Activated effector memory CD4-positive, alpha-beta T cell treated with anti-CD3 and anti-CD28 coated beads, Interleukin-2, amount 50 U/mL, for 16 hours (primary cell): ENCODE measurements at places on chromosomes 13 and 19.

DNA sequence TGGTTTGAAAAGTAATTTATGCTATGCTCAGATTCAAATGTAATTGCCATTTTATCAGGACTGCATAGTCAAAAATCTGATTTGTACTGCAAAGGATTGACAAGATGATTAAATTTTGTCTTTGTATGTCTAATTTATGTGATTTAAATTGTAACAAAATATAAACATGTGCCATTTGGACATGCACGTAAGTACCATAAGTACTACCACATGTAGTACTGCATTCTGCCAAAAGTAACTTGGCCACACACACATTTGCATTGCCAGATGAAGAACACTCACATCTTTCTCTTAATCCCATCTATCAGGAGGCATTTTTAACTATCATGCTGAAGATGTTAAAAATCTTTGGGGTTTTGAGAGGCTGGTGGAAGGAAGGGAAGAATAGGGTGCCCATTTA is 133.3 kb downstream of the KLF12 start:
- DNase-seq, result no peak

GRCh38 chr13:77516342-77516789 is 19.1 kb upstream of the SCEL start:
- DNase-seq, result no peak

DNA sequence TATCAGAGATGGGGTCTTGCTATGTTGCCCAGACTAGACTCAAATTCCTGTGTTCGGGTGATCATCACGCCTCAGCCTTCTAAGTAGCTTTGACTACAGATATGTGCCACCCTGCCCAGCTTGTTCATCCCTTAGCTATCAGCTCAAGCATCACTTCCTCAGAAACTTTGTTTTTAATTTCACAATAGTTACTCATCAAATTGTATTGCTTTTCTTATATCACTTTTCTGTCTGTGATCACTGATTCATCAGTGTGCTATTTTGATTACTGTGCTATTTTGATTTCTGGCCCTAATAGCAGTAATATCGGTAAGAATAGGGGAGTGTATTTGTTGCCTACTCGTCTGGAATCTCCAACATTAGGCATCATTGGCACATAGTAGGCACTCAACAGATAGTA is 878.6 kb upstream of the PCDH20 start:
- DNase-seq, result no peak

- no peak for DNase-seq
Measured at GRCh38 chr13:73198991-73199411, 140.2 kb downstream of the KLF5 start.

DNA sequence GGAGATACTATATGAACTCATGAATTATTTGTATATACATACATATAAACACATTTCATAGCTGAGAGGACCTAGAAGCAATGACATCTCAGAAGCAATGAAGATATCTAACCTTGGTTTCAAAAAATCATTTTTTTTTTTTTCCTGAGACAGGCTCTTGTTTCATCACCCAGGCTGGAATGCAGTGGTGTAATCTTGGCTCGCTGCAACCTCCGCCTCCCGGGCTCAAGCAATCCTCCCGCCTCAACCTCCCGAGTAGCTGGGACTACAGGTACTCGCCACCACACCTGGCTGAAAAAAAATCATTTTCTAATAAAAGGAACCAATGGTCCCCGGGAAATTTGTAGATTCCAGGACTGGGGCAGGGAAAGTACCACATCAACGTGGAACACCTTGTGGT is 4.0 kb downstream of the ZNF565 start:
- DNase-seq, result no peak

DNA sequence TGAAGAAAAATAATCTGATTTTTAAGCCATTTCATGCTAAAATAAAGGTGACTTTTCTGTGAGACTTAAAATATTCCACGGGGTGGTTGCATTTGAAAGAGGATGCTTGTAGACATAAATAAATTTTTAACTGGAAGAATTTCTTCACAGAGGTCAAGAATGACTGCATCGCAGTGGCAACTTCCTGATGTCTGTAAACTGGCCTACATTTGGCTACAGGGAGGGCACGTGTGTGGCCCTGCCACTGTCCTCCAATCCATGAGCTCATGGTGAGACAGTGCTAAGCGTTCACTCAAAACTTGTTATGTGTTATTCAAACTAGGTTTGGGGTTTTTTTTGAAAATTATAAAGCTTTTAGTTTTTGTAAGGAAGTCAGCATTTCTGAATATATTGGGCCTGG is 1089.3 kb downstream of the EFNB2 start:
- DNase-seq, result no peak

DNA sequence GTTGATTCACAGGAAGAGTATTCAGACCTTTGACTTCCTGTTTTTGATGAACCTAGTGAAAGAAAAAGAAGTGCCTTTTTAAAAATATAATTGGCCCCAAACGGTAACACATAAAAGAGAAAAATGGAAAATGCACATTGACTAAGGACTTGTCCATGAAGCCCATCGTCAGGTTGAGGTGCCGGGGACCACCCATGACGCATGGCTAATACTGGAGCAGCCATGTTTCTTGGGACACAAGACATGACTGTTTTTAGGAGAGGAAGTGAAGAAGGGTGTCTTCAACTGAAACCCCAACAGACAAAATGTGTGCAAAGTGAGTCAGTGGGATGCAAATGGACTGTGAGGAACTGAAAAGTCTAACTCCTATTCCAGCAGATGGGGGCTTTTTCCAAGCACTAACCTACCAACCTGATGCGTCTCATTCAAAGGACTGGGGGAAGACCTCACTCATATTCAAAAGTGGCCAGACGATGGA is 459.4 kb downstream of the FOXO1 start:
- DNase-seq, result no peak

GRCh38 chr19:33819506-33819879 is 22.8 kb downstream of the KCTD15 start:
- DNase-seq, result no peak

DNA sequence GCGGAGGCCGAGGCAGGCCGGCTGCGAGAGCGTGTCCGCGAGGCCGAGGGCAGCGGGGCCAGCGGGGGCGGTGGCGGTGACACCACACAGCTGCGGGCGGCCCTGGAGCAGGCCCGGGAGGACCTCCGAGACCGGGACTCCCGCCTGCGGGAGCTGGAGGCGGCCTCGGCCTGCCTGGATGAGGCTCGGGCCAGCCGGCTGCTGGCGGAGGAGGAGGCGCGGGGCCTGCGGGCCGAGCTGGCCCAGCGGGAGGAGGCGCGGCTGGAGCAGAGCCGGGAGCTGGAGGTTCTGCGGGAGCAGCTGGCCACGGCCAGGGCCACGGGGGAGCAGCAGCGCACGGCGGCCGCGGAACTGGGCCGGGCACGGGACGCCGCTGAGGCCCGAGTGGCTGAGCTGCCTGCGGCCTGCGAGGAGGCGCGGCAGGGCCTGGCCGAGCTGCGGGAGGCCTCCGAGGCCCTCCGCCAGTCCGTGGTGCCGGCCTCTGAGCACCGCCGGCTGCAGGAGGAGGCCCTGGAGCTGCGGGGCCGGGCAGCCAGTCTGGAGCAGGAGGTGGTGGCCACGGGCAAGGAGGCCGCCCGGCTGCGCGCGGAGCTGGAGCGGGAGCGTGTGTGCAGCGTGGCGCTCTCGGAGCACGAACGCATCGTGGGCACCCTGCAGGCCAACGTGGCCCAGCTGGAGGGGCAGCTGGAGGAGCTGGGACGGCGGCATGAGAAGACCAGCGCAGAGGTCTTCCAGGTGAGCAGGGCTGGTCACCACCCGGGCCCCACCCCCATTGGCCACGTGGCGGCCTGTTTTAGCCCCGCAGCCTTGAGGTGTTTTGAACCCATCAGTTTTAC is 11.7 kb upstream of the EBI3 start:
- DNase-seq, result no peak

DNA sequence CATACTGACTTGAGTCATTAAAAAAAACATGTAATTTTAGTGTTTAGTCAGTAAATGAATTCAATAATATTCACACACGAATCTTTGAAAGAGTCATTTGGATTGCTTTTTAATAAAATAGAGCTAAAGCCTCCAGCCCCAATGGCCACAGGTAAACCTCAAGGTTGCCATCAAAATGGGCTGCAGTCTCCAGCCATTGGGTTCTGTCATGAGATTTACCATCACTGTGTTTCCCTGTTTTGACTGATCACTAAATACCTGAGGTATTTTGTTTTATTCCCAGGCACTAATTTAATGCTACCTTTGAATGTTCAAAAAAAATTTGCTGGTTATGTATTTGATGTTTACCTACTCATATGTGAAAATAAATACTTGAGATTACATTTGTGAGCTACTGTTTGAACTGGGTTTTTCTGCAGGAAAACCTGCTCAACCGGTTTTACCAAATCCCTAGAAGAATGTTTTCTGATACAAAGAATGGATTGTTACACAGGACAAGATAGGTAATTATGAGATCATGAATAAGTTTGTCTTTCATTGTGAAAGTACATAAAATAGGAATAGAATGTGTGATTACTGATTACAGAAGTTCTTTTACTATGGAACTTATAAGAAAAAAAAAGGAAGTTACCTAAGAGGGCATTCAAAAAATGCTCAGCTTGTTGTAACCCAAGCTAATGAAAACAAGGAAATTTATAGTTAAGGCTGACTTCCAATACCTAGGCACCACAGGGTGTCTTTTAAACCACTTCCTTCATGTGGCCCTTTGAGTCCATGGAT is 391.3 kb downstream of the EFNB2 start:
- DNase-seq, result no peak

DNA sequence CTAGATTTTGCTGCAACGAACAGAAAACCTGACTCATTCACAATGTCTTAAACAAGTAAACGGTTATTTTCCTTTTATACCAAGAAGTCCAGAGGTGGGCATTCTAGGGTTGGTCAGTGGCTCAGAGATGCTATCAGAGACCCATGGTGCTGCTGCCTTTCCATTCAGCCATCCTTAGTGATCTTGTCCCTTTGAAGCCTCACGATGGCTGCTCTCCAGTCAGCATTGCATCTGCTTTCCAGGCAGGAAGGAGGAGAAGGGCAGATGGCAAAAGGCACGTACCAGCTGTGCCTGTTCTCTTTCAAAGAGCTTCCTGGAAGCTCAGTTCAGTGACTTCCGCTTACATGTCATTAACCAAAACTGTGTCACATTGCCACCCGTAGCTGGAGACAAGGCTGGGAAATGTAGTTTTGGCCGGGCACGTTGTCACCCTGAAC is 30.1 kb downstream of the WDFY2 start:
- DNase-seq, result peak; percentile 73

- no peak for DNase-seq
Measured at GRCh38 chr19:21921691-21922180, 85.8 kb upstream of the ZNF43 start.

DNA sequence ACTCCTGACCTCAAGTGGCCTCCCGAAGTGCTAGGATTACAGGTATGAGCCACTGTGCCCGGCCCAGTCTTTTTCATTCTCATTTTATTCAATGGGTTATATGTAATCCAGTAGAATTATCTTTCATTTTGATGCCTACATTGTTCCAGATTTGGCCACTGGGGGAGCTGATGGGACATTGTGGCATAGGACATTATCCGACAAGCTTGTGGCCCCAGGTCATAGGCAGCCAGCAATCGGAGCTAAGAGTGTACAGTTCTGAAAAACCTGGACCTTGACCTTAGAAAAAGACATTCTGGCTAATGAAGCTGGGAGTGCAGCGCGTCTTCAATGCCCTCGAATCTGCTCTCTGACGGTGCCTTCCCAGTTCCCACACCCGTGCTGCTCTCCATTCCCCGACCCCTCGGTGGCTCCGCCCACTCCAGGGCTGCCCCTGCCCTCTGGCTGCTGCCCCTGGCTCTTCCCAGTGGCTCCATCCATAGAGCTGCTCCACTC is 108.7 kb downstream of the TEX29 start:
- DNase-seq, result no peak

GRCh38 chr13:52665325-52665724 is 12.7 kb downstream of the SUGT1 start:
- no peak for DNase-seq

GRCh38 chr13:51682686-51683085 is 98.4 kb downstream of the WDFY2 start:
- no peak for DNase-seq

- no peak for DNase-seq
Measured at GRCh38 chr19:33902802-33903488, 106.3 kb downstream of the KCTD15 start.

- no peak for DNase-seq
Measured at GRCh38 chr19:7252364-7252763, 41.9 kb downstream of the INSR start.

DNA sequence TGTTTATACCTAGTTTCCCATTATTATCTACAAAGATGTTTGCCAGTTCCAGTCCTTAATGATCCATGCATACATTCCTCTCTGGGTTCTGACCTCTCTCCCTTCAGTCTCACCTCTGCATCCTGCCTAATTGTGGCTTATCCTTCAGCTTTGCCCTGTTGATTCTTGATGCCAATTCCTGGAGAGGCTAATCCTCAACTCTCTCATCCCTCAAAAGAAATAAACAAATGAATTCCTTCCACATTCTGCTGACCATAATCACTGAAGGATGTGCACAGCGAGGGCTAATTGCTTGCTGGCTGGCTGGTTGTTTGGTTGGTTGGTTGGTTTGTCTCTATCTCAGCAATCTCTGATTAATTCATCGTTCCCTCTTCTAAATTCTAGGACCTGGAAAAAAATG is 113.8 kb downstream of the IRS2 start:
- no peak for DNase-seq

DNA sequence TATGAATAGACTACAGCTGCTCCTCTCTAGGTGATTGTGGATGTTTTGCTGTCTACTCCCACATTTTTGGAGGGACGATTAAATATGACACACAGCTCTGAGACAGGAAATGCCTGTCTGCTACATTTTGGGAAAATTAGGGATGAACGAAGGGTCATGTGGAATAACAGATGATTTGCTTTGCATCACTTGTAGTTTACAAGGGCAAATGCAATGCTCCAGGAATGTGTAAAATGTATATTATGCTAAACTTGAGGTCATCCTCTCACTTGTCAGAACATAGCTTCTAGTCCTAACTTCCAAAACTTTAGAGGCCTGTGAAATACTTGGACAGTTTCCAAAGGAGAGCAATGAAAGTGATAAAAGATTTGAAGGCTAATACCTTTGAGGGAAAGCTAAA is 284.2 kb upstream of the DACH1 start:
- DNase-seq, result no peak

DNA sequence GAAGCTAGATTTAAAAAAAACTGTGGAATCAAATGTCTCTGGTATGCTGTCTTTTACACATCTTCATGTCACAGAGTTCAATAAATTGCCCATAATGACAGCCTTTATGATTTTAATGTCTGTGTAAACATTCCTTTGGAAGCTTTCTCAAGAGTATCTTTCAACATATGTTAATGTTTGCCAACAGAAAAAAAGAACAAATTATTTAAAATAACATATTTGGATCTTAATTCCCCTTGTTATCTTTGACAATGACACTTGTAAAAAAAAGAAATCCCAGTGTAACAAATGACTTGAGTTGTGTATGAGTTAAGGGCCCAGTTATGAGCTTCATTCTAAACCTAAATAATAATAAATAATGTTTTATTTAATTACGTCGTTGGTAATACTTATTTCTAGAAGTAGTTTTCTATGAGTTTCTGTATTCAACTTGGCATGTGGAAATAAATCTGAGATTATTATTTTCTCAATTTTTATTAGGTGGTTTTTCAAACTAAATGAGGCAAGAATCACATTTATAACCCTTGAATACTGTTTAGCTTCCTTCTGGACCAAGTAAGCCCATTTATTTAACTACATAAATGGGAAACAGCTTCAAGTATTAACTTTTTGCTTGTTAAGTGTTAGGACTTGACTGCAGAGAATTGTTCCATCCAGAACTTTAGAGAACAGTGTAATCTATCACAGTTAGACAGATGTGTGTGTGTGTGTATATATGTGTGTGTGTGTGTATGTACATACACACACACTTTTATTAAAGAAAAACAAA is 182.1 kb downstream of the POSTN start:
- DNase-seq, result no peak
